Left colon (tissue), 2 donors: ENCODE measurements at places on chromosomes 5 and 9.

- DNase-seq: no peak
Observed at GRCh38 chr9:138038244-138038671, 160.7 kb downstream of the CACNA1B start.

GRCh38 chr5:95912029-95912428 is 49.6 kb downstream of the ELL2 start:
- no peak for DNase-seq

DNA sequence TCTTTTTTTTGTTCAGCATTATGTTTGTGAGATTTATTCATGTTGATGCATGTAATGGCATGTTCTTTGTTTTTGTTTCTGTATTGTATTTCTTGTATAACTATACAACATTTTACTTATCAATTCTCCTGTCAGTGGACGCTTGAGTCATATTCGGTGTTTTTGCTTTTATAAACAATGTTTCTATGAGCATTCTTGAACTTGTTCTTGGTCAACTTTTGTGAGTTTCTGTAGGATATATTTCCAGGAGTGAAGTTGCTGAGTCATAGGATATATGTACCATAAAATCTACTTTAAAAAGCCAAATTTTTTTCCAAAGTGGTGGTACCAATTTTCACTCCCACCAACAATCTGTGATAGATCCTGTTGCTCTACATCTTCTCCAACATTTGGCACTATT is 104.8 kb downstream of the VCAN start:
- DNase-seq: no peak

DNA sequence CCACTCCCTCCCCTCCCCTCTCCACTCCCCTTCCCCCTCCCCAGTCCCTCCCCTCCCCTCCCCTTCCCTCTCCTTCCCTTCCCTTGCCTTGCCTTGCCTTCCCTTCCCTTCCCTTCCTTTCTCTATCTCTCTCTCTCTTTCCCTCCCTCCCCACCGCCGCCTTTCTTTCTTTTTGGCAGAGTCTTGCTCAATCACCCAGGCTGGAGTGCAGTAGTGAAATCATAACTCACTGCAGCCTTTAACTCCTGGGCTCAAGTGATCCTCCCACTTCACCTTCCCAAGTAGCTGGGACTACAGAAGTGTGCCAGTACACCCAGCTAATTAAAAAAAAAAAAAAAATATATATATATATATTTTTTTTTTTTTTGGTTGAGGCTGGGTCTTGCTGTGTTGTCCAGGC is 45.5 kb downstream of the IL31RA start:
- DNase-seq: no peak

DNA sequence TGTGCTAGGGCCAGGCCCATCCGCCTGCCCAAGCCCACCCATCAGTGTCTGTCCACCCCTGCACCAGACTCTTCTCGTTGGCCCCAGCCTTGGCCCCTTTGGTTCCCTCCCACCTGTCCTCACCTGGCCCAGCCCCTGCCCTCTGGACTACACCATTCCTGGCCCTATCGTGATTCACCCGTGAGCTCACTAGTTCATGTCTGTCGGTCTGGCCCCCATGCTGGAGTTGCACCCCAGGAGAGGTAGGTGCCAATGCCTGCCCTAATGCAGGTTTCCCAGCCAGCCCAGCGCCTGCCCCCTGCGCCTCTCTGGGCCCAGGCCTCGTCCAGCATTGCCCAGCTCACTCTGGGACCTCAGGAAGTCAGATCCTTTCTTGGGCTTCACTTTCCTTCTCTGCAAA is 115.4 kb upstream of the LMX1B start:
- no peak for DNase-seq

DNA sequence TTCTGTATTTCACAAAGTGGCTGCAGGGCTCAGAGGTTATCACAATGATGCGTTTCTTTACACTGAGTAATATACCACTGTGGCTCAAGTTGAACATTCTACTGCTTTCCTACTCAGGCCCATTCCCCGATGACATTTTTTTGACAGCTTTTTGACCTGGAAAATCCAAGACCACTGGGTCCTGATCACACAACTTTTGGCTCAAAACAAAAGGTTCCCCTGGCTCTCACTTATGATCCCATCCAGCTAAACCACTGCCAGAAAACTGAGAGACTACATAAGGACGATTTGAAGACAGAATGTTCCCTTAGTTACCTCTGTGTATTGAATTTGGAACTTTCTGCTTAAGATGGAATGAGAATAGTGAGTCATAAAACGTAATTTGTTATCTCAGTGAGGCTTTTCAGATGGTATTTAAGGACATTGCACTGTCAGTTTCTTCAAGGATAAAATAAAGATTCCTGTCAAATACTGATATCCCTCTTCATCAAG is 78.0 kb upstream of the FBXL7 start:
- no peak for DNase-seq

DNA sequence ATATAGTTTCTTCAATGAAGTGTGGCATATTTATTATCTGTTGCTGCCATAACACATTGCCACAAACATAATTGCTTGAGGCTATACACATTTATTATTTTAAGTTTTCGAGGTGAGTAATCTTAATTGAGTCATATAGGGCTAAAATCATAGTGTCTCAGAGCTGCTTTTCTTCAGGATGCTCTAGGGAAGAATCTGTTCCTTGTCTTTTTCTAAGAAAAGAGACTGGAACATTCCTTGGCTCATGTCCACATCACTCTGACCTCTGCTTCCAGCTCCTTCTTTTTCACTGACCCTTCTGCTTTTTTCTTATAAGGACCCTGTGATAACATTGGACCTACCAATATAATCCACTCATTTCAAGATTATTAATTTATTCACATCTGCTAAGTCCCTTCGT is 632.4 kb upstream of the TYRP1 start:
- no peak for DNase-seq

DNA sequence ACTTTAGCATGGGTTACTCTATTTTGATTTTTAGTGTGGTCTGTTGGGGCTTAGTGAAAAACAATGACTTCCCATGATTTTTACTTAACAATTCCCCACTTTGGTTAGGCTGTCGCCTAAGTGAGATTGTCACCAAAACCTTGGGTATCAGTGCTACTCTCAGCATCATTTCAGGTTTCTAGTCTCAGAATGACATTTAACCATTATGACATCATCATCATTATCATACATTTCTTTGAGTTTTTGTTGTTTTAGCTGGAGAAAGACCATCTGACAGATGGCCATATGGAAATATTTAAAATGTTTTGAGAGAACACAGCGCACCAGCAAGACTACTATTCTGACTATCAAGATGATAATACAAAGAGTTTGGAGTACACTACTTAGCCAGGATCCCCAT is 551.0 kb upstream of the PTPRD start:
- no peak for DNase-seq

- no peak for DNase-seq
Observed at GRCh38 chr5:33891788-33892619, at the start of gene ADAMTS12. Gene ADAMTS12 (minus strand): TSS chr5:33891990. CDS start chr5:33891856, 134 bp downstream.

GRCh38 chr5:135422419-135422818 is 23.4 kb upstream of the MACROH2A1 start:
- DNase-seq: no peak

DNA sequence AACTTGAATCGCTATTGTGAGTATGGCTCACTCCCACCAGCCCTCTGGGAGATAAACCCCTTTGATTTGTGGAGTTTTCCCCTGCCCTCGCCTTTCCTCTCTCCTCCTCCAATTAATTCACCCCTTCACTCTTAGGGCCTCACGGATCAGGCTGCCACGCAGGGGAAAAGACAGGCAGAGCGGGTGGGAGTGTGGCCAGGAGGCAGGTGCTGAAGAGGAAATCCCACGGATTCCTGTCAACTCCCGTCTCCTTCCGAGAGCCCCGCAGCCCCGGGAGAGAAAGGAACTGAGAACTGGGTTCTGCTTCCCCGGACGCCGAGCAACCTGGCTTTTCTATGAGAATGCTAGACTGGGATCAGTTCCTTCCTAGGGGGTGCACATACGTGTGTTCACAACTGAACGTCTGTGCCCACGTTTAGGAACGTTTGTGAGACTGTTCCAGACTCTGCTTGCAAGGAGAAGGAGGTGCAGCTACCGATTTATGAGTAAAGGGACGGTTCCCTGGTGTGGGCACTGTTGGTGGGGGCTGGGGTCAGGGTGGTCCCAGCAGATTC is 314.5 kb upstream of the TLE4 start:
- no peak for DNase-seq

- no peak for DNase-seq
Observed at GRCh38 chr5:148708854-148709253, 54.5 kb upstream of the HTR4 start.

DNA sequence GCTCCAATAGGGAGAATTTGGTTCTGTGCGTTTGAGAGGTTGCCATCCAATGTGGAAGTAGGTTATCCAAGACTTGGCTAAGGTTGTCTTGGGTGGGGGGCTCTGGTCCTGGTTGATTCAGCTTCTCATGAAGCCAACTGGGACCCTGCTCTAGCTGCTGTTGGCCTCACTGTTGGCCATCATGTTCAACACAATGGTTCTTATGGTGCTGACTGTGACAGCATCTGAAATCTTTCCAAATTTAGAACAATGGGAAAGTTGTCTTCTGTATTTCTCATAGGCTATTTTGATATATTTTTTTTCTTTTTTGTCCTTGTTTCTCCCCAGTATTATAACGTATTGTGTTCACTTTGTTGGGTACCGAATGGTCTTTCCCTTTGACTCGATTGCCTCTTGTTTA is 71.9 kb downstream of the GDNF start:
- DNase-seq: no peak

- no peak for DNase-seq
Observed at GRCh38 chr5:152051499-152052454, 127.1 kb upstream of the GLRA1 start.

GRCh38 chr5:14895301-14895700 is 23.7 kb upstream of the ANKH start:
- no peak for DNase-seq

DNA sequence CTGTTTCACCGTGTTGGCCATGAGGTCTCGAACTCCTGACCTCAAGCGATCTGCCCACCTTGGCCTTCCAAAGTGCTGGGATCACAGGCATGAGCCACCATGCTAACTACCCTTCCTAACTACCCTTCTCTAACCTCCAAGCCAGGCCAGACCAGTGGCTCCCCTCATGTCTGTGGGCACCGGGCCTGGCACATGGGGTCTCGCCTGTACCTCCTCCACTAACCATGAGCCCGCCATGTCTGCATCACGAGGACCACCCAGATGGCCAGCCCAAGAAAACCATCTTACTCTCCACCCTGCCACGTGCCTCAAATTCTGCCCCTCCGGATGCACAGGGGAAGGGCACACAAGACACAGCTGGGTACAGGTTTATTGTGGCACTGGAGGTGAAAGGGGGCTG is 9.6 kb upstream of the DBN1 start:
- DNase-seq: no peak

DNA sequence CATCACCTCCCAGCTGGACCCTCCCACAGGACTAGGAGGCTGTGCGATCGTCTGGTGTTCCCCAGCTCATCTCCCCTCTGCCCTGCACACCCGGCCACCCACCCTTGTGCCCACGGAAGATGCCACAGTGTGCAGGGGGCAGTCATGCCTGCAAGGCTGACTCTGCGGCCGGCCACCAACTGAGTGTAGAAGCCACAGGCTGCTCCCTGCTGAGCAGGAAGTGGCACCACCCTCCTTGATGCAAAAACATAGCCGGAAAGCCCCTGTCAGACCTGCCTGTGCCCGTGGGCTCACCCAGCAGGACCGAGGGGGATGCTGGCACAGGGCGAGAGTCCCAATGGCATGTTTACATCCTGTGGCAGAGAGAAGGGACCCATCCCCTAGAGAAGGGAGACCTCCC is 40.3 kb upstream of the SLC12A7 start:
- DNase-seq: no peak

- no peak for DNase-seq
Observed at GRCh38 chr5:134459010-134459403, 47.3 kb upstream of the CDKN2AIPNL start.

- no peak for DNase-seq
Observed at GRCh38 chr9:107639426-107639825, 149.9 kb upstream of the KLF4 start.

DNA sequence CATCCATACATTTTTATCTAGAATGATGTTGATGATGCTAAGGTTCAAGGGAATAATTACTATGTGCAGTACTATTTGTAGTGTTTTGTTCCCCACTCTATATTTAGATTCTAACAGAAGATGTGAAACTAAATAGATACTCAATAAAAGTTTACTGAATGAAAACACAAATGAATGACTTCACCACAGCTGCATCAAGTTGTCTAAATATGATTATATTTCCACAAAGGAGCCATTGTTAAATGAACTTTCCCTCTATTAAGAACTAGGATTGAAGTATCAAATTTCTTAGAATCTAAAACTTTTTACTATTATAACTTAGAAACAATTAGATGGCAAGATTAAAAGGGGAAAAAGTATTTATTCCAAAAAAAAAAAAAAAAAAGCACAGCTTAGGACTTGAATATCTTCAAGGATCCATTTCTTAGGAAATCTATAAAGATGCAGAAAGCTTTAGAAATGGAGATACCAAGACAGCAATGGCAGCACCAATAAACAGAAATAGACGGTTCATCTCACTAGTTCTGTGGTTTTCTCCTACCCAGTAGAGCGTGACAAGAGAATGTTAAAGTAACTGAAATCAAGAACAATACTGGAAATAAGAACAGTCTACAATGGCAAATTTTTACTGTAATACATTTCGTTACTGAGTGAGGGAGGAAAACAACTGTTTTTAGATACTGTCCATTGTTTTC is 347.6 kb downstream of the EBF1 start:
- no peak for DNase-seq

- no peak for DNase-seq
Observed at GRCh38 chr5:173202266-173202875, 32.6 kb downstream of the NKX2-5 start.

DNA sequence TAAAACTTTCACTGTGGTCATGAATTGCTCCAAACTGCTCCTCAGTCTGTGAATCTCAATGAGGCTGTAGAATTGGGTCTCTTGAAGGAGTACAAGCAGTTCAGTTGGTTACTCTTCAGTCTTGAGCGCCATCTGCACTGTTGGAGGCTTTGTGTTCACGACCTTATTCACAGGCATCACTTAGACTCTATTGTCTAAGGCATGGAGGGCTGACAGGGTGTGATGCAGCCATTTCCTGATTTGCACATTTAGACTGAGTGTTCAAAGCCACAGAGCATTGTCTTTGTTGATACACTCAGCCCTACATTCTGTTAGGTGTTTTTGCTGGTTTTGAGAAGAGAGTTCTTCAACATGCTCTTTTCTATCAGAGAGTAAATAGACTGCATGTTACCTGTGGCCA is 355.9 kb upstream of the RIOK2 start:
- no peak for DNase-seq

DNA sequence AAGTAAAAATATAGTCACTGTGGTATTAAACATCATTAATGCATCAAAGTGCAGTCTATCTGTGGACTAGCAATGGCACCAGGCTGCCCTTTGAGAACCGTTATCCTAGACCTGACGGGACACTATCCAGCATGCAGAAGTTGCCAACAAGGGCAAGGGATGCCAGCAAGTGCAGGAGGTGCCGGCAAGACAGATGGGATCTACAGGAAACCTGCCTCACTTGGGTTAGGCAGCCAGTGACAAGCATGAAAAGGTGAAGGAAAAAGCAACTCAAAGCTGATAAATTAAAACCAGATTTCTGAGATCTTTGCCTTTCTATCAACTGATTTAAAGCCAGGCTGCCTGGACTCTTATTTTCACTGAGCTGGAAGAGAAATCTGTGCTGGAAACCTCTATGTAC is 315.2 kb upstream of the PDE4D start:
- DNase-seq: no peak

GRCh38 chr9:97698865-97699264 is 1.7 kb upstream of the XPA start:
- no peak for DNase-seq

- no peak for DNase-seq
Observed at GRCh38 chr5:112974901-112975300, 1.7 kb upstream of the DCP2 start.
